ENCODE measurements at places on chromosomes 6 and 20.

DNA sequence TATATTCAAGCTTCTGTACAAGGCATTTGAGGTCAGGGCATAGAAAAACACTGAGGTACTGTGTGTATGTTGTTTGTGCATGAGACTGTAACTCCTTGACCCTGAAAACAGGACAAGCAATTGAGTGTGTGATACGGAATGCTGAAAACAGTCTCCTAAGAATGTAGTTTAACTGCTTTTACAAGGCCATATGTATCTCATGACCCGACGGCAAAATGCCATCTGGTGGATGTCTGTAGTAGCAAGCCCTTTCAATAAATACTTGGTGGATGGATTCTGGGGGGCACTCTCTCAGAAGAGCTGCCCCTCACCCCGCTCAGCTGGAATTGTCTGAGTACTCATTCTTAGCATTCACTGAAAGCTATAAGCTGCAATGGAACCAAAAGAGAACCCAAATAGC lies 69.3 kb upstream of the EYS start:
- DNase-seq, result no peak
- H3K4me3 ChIP-seq, result no peak overlapping the region

DNA sequence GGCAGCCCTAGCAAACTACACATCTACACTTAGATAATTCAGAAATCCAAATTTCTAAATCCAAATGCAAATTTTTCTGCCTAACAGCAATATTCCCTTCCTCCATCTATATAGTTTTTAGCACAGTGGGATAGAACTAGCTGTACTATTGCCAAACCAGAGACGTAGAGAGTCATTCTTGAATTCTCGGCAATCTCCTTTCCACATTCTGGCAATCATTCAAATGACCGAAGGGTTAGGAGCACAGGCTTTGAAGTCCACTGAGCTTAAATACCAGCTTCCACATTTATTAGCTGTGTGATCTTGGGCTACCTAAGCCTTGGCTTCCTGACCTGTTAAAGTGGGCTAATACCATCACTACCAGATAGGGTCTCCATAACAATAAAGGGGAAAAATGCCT lies 3.1 kb upstream of the RPS12 start:
- H3K4me3 ChIP-seq, result no peak overlapping the region
- no peak overlapping the region for H3K27ac ChIP-seq
- peaks cover 20% of the 10 kb centered on the region for H3K4me1 ChIP-seq
- DNase-seq, result no peak

DNA sequence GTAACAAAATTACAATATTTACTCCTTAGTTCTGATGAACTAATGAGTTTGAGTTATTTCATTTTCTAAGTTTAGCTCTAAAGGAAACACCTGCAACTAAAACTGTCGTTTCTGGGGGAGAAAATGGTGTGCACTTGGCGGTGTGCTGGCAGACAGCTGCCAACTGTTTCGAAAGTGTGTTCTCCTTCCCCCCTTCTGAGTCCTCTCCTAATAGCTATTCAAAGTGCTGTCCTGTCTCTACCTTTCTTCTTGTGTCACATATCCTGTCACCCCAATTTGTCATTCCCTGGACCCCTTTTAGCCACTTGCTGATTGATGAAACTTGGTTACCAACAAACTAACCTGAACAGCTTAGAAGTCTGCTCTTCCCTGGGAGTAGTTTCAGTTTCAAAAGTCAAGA lies 4.9 kb upstream of the UBE2J1 start:
- no peaks in the 10 kb centered on the region for H3K36me3 ChIP-seq
- H3K27me3 ChIP-seq, result no peaks in the 10 kb centered on the region
- H3K27ac ChIP-seq, result no peak overlapping the region
- no peak overlapping the region for H3K4me3 ChIP-seq
- peak; percentile 58 for DNase-seq

- H3K4me3 ChIP-seq, result no peak overlapping the region
- no peaks in the 10 kb centered on the region for H3K4me1 ChIP-seq
- H3K27me3 ChIP-seq, result no peaks in the 10 kb centered on the region
- no peak for DNase-seq
- no peaks in the 10 kb centered on the region for H3K36me3 ChIP-seq
Observed at GRCh38 chr6:128172752-128173682, 272.2 kb upstream of the THEMIS start.

- no peak overlapping the region for H3K4me3 ChIP-seq
- H3K4me1 ChIP-seq, result peaks cover 70% of the 10 kb centered on the region
- DNase-seq, result no peak
- H3K27ac ChIP-seq, result peak overlapping the region; percentile 88
Observed at GRCh38 chr20:23142162-23143050, 56.3 kb upstream of the CD93 start.

GRCh38 chr20:3430376-3431069 lies 23.1 kb upstream of the DNAAF9 start:
- no peak for DNase-seq
- no peaks in the 10 kb centered on the region for H3K27me3 ChIP-seq
- no peak overlapping the region for H3K27ac ChIP-seq
- no peaks in the 10 kb centered on the region for H3K36me3 ChIP-seq

- no peak overlapping the region for H3K4me3 ChIP-seq
- peaks cover 11% of the 10 kb centered on the region for H3K4me1 ChIP-seq
- H3K36me3 ChIP-seq, result no peaks in the 10 kb centered on the region
- DNase-seq, result peak; percentile 75
- H3K27ac ChIP-seq, result no peak overlapping the region
Observed at GRCh38 chr6:154848580-154848979, 115.4 kb downstream of the SCAF8 start.

DNA sequence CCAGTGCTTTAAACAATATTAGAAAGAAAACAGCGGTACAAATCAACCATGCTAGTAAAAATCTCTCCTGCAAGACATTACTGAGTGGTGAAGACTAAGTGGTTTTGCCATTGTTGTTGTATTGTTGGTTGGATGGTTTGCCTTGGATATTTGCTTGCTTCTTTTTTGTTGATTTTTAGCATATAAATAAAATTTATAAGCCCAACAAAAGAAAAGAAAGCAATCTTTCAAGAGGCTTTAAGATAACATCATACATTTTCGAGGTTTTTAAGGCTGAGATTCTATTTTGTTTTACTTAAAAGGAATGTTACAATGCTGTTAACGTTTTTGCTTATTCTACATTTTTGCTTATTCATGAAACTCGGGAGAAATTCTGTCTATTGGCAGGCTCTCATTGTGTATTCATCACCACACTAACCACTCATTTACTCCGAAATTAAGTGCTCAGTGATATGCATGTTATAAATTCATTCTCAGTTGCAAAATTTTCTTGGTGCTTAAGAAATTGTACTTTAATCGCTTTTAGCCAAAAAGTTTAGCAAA lies 139.1 kb downstream of the LAMA2 start:
- H3K27me3 ChIP-seq, result peaks cover 4% of the 10 kb centered on the region
- no peaks in the 10 kb centered on the region for H3K36me3 ChIP-seq
- H3K4me3 ChIP-seq, result no peak overlapping the region
- DNase-seq, result no peak
- no peaks in the 10 kb centered on the region for H3K4me1 ChIP-seq
- H3K27ac ChIP-seq, result no peak overlapping the region

All from endothelial cell of umbilical vein (primary cell).